Left cardiac atrium (tissue), 4 donors: ENCODE measurements at places on chromosomes 7 and 10. TPM values are rescaled to one million over a fixed set of nuclear protein-coding genes. Genes with fewer than 3 reads are reported as not detected.

DNA sequence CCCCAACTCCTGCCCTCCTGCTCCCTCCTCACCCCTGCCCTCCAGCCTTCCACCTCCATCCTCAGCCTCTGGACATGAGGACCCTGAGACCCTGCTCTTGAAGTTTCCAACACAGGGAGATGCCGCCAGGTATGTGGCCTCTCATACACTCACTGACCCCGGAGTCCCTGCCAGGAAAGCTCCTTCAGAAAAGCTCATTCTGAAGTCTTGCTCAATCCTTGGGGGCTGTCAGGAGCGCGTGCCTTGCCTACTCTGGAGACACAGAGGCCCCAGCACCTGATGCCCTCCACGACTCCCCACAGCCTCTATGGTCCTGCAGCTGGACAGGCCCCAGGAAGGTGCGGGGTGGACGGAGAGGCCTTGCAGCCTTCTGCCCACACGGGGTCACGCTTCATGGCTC is 11.0 kb downstream of the NUDT1 start:
- no peak for DNase-seq

DNA sequence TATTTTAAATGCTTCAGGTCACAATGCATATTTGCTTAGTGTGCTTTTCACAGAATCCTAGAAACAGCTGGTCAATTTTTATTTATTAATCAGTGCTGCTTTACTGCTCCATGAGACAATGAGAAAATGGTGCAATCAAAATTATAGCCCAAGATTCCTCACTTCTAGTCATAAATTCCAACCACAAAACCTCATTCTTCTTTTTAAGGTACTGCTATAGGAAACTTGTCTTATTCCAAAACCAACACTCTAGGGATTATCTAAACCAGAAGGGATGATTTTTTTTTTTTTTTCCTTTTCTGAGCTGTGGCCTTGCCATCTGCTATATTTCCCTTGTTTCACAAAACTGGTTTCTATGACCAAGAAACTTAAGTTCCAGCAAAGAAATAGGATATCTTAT is 64.0 kb upstream of the SEMA3A start:
- DNase-seq = no peak

GRCh38 chr10:127145173-127145572 is 51.2 kb downstream of the INSYN2A start:
- DNase-seq = no peak

DNA sequence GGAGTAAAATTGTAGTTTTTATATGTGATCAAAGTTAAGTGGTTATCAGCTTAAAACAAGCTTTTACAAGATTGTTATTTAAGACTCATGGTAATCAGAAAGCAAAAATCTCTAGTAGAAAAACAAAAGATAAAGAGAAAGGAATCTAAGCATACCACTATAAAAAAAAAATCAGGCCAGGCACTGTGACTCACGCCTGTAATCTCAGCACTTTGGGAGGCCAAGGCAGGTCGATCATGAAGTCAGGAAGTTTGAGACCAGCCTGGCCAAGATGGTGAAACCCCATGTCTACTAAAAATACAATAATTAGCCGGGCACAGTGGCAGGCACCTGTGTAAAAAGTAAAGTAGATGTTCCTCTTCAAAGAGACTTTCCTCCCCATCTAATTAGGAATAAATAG is 265.9 kb upstream of the NRP1 start:
- DNase-seq = no peak

GRCh38 chr10:343231-344220 is 208.3 kb downstream of the ZMYND11 start:
- DNase-seq = no peak

DNA sequence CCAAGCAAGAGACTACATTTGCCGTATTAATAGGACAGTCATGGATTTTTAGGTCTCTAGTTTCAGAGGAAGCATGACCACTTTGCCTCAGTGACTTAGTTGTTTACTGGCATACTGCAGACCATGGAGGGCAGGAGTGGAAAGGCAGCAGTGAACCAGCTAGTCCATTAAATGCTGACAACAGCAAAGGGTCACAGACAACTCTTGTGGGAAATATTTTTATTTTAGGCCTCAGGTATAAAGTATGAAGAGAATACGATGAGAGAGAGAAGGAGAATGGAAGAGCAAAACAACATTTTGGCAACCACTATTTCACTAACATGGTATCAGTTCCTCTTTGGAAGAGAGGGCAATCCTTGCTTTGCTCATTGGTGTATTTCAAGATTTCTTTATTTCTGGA is 118.0 kb downstream of the RELN start:
- DNase-seq = no peak

DNA sequence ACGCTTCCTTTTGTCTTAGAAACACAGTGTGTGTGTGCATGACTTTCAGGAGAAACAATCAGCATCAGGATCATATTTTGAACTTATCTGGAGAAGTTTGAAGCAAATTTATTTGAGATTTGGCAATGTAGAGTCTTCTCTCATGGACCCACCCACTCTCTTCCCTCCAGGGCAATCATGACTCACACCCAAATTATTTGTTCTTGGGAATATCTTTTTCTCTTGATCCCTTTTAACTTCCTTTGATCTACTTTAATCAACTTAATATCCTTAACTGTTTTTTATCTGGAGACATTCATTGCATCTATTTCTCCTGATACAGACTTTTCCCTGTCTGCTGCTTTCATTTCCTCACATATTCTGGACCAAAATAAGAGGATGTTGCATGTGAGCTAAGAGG is 1174.3 kb downstream of the GATA3 start:
- DNase-seq = no peak

- DNase-seq = no peak
Measured at GRCh38 chr7:3259711-3260400, 41.2 kb upstream of the SDK1 start.

GRCh38 chr10:21737106-21737505 is 203.1 kb downstream of the MLLT10 start:
- DNase-seq = no peak

- DNase-seq = no peak
Measured at GRCh38 chr7:77753173-77753572, 45.1 kb downstream of the TMEM60 start.

DNA sequence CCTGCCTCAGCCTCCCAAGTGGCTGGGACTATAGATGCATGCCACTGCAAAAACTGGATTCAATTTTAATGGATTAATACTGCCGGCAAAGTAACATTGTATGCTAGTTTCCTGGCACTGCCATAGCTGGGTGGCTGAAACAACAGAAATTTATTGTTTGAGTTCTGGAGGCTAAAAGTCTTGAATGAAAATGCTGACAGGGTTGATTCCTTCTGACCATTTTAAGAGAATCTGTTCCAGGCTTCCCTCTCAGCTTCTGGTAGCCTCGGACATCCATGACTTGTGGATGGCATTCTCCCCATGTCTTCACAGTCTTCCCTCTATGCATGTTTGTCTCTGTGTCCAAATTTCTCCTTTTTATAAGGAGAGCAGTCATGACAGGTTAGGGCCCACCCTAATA is 87.3 kb upstream of the ARID5B start:
- no peak for DNase-seq

DNA sequence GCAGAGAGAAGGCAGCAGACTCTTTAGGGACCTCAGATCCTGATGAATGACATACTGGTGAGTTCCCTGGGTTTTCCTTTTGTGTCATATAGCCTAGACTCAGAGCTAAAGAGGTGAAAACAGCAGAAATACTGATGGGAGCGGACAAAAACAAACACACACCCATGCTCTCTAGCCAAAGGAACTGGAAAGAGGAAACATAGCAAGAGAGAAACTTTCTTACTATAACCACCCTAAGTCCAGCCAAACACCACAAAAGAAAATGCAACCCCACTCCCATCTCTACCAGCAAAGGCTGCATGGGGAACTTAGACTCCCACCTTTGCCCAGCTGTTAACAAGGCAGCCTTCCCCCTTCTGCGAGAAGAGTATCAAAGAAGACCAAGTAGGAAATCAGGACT is 16.3 kb downstream of the GSAP start:
- DNase-seq = no peak

DNA sequence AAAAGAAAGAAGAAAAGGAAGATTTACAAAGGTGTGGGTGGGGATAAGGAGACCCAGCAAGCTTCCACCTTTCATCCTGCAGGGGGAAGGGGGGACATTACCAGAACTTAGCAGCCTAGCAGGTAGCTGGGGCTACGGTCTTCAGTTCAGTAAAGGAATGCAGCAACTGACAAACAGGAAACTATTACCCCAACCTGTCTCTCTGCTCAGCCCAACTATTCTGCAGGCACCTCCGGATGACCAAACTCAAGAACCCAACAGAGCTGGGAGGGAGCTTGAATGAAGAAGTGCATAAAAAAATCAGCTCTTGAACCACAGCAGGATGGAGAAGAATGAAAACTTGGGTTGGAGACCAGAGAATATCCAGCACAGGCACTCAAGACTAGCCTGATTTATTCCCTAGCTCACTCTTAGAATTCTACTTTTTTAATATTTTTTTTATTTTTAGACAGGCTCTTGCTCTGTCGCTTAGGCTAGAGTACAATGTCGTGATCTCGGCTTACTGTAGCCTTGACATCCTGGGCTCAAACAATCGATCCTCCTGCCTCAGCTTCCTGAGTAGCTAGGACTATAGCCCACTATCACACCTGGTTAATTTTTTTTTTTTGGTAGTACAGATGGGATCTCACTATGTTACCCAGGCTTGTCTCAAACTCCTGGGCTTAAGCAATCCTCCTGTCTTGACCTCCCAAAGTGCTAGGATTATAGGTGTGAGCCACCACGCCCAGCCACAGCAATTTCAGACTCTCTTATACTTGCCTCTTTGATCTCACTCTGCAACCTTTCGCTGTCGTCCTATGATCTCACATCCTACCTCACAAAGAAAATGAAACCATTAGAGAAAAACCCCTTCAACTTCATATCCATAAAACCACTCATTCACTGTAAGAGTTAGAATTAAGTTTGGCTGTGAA is 18.5 kb upstream of the C10orf67 start:
- DNase-seq = no peak

Gene MTURN
- total RNA-seq = 27.3 TPM

Gene ELMO1
- total RNA-seq = 24.6 TPM

Gene KCND2
- total RNA-seq = 0.21 TPM

Gene UCN3
- total RNA-seq = not detected

Gene TAS2R41
- total RNA-seq = not detected
